ENCODE measurements at places on chromosomes 6 and 20. TPM values are rescaled to one million over a fixed set of nuclear protein-coding genes. Genes with fewer than 3 reads are reported as not detected.
A peak's percentile ranks its signal among the peaks of the same experiment; 100 is the strongest.

The TRIM40 gene
- not detected for total RNA-seq

The ABRACL gene
- 23.0 TPM for total RNA-seq

- H3K27me3 ChIP-seq: peaks cover 17% of the 10 kb centered on the region
- H3K4me3 ChIP-seq: no peak overlapping the region
- H3K4me1 ChIP-seq: no peaks in the 10 kb centered on the region
- H3K36me3 ChIP-seq: no peaks in the 10 kb centered on the region
These were observed 50.0 kb downstream of the GJA10 start for GRCh38 chr6:89944181-89944755.

DNA sequence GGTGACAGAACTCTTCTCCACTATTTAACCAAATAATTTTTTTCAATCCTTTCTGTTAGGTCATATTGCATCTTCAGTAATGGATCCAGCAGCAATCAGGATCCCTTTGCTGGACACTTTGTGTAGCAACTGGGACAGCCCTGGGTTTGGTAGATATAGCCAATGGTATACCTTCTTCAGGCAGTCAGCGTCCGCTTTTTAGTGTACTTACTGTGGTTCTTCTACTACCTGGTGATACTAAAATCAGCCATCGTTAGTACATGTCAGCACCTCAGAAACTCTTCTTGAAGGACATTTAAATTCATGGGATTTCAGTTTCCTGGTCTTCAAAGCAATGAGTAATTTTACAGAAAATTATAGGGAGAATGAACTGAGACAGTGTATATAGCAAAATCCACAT, 93.5 kb downstream of the ADGRG6 start:
- no peaks in the 10 kb centered on the region for H3K36me3 ChIP-seq
- no peaks in the 10 kb centered on the region for H3K27me3 ChIP-seq
- H3K4me1 ChIP-seq: peaks cover 9% of the 10 kb centered on the region
- DNase-seq: no peak

GRCh38 chr6:1841136-1841535, 231.4 kb downstream of the FOXC1 start:
- peaks cover 34% of the 10 kb centered on the region for H3K4me1 ChIP-seq
- no peaks in the 10 kb centered on the region for H3K27me3 ChIP-seq
- DNase-seq: no peak
- H3K4me3 ChIP-seq: no peak overlapping the region
- no peak overlapping the region for H3K27ac ChIP-seq

The PPP1R3G gene
- 0.40 TPM for total RNA-seq

The MCHR2 gene
- total RNA-seq: not detected

DNA sequence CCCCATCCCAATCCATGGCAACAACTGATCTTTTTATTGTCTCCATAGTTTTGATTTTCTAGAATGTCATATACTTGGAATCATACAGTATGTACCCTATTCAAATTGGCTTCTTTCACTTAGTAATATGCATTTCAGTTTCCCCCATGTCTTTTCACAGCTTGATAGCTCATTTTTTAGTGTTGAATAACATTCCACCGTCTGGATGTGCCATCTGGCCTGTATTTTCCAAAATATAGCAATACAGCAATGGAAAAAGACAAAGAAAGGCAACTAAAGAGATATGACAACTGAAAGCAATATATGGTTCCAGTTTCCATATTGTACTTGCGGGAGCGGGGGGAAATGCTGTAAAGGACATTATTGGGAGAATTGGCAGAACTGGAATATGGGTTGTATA, 166.4 kb upstream of the NT5E start:
- peaks cover 14% of the 10 kb centered on the region for H3K27me3 ChIP-seq
- no peaks in the 10 kb centered on the region for H3K4me1 ChIP-seq
- no peak overlapping the region for H3K27ac ChIP-seq
- H3K36me3 ChIP-seq: no peaks in the 10 kb centered on the region
- H3K4me3 ChIP-seq: no peak overlapping the region
- DNase-seq: no peak

The MUC21 gene
- total RNA-seq: not detected

- no peak overlapping the region for H3K4me3 ChIP-seq
- H3K27ac ChIP-seq: no peak overlapping the region
- no peaks in the 10 kb centered on the region for H3K36me3 ChIP-seq
- H3K4me1 ChIP-seq: no peaks in the 10 kb centered on the region
- H3K27me3 ChIP-seq: peaks cover 6% of the 10 kb centered on the region
These were observed 57.5 kb downstream of the IRF4 start for GRCh38 chr6:449057-449430.

The SMLR1 gene
- not detected for total RNA-seq

DNA sequence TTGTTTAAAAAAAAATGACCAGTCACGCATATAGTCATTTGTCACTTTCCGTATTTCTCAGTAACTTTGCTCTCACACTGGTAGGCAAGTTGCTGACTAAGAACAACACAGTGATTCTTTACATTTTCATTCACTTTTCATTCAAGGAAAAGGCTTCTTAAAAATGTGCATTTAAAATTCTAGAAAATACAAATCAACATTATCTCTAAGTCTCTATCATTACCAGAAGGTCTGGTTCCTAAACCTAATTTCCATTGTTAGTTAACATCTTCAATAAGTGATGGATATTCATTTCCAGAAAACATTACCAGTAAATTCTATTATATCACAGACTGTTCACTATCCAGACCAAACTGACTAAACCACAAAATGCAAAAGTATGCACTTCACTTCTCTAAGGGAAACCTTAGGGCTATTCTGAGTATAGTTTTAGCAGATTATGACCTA, 115.3 kb downstream of the AHI1 start:
- no peaks in the 10 kb centered on the region for H3K4me1 ChIP-seq
- H3K27me3 ChIP-seq: no peaks in the 10 kb centered on the region
- H3K4me3 ChIP-seq: no peak overlapping the region
- peaks cover 3% of the 10 kb centered on the region for H3K36me3 ChIP-seq
- H3K27ac ChIP-seq: no peak overlapping the region

The ENPP1 gene
- total RNA-seq: 21.1 TPM

The CCDC170 gene
- 0.84 TPM for total RNA-seq

The PPIL4 gene
- 35.7 TPM for total RNA-seq

The WFDC10B gene
- total RNA-seq: not detected

DNA sequence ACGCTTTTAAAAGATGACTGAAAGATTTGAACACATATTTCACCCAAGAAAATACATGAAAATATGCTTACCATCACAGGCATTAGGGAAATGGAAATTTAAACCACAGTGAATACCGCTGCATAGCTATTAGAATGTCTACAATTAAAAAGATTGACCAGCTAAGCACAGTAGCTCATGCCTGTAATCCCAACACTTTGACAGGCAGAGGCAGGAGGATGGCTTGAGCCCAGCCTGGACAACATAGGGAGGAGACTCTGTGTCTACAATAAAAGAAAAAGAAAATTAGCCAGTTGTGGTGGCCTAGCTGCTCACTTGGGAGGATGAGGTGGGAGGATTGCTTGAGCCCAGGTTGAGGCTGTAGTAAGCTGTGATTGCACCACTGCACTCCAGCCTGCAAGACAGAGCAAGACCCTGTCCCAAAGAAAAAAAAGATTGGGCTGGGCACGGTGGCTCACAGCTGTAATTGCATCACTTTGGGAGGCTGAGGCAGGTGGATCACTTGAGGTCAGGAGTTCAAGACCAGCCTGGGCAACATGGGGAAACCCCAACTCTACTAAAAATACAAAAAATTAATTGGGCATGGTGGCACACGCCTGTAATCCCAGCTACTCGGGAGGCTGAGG, 163.7 kb upstream of the AKAP12 start:
- H3K27ac ChIP-seq: peak overlapping the region; percentile 50
- H3K27me3 ChIP-seq: no peaks in the 10 kb centered on the region
- no peak for DNase-seq
- peaks cover 14% of the 10 kb centered on the region for H3K36me3 ChIP-seq
- H3K4me3 ChIP-seq: no peak overlapping the region

The PSORS1C1 gene
- total RNA-seq: 6.2 TPM

GRCh38 chr6:14997507-14997906, 248.4 kb upstream of the JARID2 start:
- H3K4me3 ChIP-seq: no peak overlapping the region
- H3K27ac ChIP-seq: no peak overlapping the region
- H3K27me3 ChIP-seq: peaks cover 7% of the 10 kb centered on the region
- no peaks in the 10 kb centered on the region for H3K4me1 ChIP-seq
- no peaks in the 10 kb centered on the region for H3K36me3 ChIP-seq

The VIP gene
- total RNA-seq: not detected

DNA sequence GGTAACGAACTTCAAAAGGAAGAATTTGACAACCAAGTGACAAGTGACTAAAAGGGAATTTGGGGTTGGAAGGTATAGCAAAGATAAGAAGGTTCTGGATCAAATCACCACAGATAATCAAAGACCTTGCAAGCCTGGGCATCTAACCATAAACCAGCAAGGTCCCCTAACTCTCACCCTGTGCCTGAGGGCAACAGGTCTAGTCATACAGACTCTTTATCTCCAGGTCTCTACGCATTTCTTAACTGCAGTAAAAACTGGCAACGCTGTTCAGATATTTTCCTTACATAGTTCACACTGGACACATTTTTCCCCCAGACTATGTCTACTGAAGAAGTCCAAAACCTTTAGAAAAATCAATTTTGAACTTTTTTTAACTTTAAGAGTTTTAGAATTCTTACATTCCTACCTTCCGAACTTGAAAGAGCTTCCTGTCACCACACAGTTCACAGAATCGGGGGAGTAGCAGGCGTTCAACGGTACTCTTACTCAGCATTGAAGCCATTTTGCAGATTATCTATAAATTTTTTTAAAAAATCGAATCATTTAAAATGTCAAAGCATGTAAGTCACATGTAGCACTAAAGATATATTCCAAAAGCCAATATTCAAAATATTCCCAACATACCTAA, 23.0 kb upstream of the ANKRD60 start:
- DNase-seq: no peak
- no peak overlapping the region for H3K4me3 ChIP-seq
- peaks cover 31% of the 10 kb centered on the region for H3K36me3 ChIP-seq
- no peaks in the 10 kb centered on the region for H3K27me3 ChIP-seq

DNA sequence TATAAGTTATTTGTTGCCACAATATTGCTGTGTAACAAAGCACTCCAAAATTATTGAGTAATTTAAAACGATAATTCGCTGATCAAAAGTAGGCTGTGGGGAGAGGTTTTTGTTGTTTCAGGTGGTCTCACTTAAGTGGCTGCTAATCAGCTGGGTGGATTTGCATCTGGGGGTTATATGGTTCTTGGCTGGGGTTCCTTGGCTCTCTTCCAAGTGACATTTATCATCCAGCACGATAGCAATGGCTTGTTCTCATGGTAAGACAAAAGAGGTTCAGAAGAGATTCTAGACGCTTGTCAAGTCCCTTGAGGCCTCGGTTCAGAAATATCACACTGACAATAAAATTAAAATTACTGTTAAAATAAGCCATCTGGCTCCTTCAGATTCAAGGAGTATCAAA, 1648.8 kb downstream of the GRIK2 start:
- no peak for DNase-seq
- no peaks in the 10 kb centered on the region for H3K4me1 ChIP-seq
- H3K27me3 ChIP-seq: no peaks in the 10 kb centered on the region

DNA sequence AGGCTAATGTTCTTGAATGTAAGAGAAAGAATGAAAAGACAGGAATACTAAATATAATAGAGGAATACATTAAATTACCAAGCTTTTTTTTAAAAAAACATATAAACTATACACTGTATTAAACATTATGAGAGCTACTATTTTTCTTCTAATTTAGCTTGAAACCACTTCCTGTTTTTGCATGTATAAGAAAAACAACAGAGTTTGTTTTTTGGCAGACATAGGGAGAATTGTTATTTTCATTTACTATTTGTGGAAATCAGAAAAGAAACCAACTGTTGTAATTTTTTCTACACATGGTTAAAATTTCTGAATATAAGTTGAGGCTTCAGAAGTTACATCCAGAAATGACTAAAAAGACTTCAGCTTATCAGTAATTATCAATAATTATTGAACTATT, 991.8 kb upstream of the GJE1 start:
- no peak for DNase-seq
- H3K4me3 ChIP-seq: no peak overlapping the region
- H3K36me3 ChIP-seq: no peaks in the 10 kb centered on the region
- no peaks in the 10 kb centered on the region for H3K27me3 ChIP-seq
- H3K4me1 ChIP-seq: peaks cover 10% of the 10 kb centered on the region

DNA sequence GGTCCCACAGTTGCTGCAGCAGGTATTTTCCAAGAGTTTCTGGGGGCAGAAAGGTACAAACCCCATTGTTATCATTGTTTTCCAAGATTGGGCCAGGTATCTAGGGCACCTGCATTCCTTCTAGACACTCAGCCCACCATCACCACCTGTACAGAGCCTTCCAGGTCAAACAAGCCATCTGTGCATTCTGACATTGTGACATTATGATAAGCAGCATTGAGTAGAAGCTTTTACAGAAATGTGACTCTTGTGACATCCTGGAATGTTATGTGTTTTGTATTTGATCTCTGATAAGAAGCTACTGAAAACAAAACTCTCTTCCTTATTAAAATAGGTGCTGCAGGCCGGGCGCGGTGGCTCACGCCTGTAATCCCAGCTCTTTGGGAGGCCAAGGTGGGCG, 128.1 kb upstream of the CCN2 start:
- no peaks in the 10 kb centered on the region for H3K27me3 ChIP-seq
- H3K36me3 ChIP-seq: no peaks in the 10 kb centered on the region
- no peak overlapping the region for H3K27ac ChIP-seq
- peaks cover 34% of the 10 kb centered on the region for H3K4me1 ChIP-seq

- H3K4me3 ChIP-seq: no peak overlapping the region
- H3K4me1 ChIP-seq: peaks cover 2% of the 10 kb centered on the region
- DNase-seq: no peak
- peaks cover 92% of the 10 kb centered on the region for H3K27me3 ChIP-seq
- no peaks in the 10 kb centered on the region for H3K36me3 ChIP-seq
- no peak overlapping the region for H3K27ac ChIP-seq
These were observed 3.0 kb upstream of the LINC00237 start for GRCh38 chr20:21109144-21109543.

DNA sequence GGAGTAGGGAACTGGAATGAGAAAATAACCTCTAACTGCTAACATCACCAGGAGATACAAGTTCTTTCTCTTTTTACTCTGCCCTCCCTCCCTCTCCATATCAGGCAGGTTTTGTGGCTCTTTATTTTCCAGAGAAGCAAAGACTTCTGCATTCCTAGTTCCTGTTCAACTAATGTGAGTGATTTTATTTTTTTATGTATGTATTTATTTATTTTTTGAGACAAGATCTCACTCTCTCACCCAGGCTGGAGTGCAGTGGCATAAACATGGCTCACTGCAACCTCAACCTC, 6.0 kb upstream of the IER3 start:
- no peak overlapping the region for H3K4me3 ChIP-seq
- H3K27ac ChIP-seq: peak overlapping the region; percentile 96
- no peaks in the 10 kb centered on the region for H3K27me3 ChIP-seq

- H3K36me3 ChIP-seq: no peaks in the 10 kb centered on the region
- H3K27ac ChIP-seq: no peak overlapping the region
- no peak overlapping the region for H3K4me3 ChIP-seq
- no peak for DNase-seq
- H3K4me1 ChIP-seq: peaks cover 11% of the 10 kb centered on the region
- no peaks in the 10 kb centered on the region for H3K27me3 ChIP-seq
These were observed 73.9 kb upstream of the RBM24 start for GRCh38 chr6:17207281-17207680.

DNA sequence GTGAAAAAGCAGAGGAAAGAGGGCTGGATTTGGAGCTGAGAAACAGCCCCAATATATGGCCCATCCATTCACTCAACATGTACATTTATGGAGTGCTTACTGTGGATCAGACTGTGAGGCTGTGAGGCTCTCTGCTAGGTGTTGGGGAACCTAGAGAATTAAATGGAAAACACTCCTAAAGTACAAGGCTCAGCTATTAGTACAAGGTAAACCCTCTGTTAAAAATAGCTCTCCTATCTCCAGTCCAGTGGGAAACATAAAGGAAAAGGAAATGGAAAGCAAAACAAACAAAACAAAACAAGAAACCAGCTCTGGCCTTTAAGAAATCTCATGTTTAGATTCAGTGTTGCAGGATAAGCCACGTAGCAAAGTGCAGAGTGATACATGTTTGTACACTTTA, 35.0 kb downstream of the LY86 start:
- H3K4me1 ChIP-seq: no peaks in the 10 kb centered on the region
- no peak overlapping the region for H3K27ac ChIP-seq
- peaks cover 13% of the 10 kb centered on the region for H3K27me3 ChIP-seq
- no peak for DNase-seq
